Right ventricle myocardium superior (tissue), 1 donor: ENCODE measurements at places on chromosomes 2 and 18.
A peak's percentile ranks its signal among the peaks of the same experiment; 100 is the strongest.

DNA sequence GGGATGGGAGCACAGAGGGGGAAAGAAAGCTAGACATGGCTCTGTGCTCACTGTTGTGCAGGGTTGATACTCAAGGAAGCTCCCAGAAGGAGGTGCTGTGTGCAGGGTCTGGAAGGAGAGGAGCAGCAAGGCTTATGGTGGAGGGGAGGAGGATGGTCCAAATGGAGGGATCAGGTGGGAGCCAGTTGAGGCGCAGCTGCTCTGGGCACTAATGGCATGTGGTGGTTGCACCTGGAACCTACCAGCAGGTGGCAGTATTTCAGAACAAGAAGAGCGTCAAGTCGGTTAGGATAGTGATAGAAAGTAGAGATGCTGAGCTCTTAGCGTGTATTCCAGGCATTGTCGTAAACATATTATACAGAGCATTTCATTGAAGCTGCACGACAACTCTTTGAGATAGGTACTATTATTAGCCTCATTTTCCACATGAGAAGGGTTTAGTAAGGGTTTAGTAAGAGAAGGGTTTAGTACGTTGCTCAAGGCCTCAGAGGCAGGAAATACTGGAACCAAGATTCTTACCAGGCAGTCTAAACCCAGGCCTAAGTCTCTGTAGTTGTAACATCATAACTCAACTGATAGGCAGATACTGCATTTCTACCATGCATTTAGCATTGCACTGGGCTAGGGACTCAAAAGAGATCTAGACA, 223.7 kb downstream of the CYP26B1 start:
- DNase-seq: peak; percentile 68

- DNase-seq: no peak
Measured at GRCh38 chr2:50922506-50922905, 109.4 kb downstream of the NRXN1 start.

- DNase-seq: no peak
Measured at GRCh38 chr2:233121856-233122255, 61.7 kb downstream of the INPP5D start.

GRCh38 chr2:190062601-190063000, at the start of gene MSTN:
Gene MSTN (minus strand): TSS chr2:190062729. CDS start chr2:190062596, 133 bp downstream.
- no peak for DNase-seq

GRCh38 chr2:201500534-201500933, 49.0 kb downstream of the STRADB start:
- DNase-seq: no peak

- peak; percentile 7 for DNase-seq
Measured at GRCh38 chr2:3195641-3196476, 181.8 kb downstream of the EIPR1 start.

DNA sequence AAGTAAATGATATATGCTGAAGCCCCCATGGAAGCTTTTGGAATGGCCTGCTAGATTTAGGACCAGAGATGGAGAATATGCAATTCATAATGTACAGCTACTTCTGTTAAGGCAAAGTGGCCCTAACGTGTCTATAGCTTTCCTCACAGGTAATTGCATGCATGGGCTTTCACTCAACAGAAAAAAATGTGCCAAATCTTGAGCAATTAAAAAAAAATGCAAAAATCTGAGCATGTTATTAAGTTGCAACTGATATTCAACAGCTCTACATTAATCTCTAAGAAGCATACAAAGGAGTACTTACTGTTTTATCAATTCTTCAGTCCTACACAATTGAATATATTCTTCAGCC, 79.6 kb downstream of the EFEMP1 start:
- no peak for DNase-seq

GRCh38 chr2:46872902-46873603, 42.6 kb downstream of the MCFD2 start:
- no peak for DNase-seq

GRCh38 chr18:22637787-22638186, 220.1 kb upstream of the CTAGE1 start:
- no peak for DNase-seq

DNA sequence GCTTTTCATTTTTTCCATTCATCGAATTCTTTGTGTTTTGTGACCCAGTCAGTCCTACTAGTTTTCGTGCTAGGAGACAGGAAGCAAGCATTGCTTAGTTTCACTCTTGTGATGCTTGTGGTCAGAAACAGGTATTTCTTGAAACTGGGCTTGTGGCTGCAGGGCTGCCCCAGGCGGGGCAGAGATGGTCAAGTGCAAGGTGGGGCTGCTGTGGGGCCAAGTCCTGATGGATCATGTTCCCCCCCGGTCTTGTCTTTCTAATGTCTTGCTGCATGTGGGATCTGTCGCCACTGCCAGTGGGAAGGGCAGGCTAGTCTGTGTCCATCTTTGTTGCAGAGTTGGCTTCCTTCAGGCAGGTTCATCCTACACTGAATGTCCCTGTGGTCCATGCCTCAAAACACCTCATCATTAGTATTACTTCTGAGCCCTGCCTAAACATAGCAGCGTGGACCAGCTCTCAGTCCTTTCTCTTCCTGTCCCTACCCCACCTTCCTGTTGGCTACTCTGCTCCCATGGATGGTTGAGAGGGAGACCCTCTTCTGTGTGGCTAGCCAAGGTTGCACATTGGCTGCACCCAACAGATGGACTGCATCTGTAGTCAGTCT, 38.7 kb downstream of the INPP4A start:
- DNase-seq: no peak

GRCh38 chr2:63287956-63288355, 237.3 kb downstream of the OTX1 start:
- DNase-seq: no peak

DNA sequence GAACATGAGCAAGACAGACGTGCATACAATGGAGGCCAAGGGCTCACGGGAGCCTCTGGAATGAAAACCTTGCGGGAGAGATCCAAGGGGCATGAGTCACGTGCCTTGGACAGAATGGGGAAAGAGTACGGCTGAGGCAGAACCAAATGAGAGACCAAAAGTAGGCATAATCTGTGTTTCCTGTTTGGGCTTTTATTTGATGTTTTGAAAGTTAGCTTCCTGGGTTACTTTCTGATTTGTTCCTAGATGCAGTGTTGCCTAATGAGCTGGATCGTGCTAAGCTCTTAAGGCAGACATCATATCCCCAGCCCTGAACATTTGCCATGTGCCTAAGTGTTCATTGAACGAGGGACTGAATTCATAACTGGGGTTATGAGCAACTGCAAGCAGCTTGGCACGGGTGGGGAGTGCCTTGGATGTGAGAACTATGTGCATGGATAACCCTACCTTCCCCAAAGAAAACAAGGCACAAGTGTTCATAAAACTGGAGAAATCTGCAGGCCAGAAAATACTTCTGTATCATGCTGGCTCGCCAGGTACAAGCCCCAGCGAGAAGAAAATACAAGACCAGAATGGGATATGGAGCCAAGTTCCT, 60.3 kb upstream of the RPL31 start:
- no peak for DNase-seq

DNA sequence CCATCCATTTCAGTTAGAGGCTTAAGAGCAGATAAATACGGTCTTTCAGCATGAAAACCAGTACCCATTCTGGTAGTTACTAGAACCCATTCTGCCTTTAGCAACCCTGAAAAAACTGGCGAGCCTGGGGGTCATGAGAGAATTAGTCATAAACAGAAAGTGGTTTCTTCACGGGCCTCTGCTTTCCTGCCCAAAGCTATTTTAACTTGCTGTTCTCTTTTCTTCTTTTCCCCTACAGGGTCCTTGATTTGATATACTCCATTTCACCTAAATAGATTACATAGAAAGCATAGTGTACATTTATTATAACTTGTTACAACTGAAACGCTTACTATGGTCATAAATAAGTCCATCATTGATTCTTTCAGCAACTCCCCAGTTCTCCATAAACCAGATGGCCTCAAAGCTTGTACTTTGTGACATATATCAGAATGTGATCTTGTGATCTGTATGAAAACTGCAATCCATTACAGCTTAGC, 48.3 kb downstream of the WDFY1 start:
- no peak for DNase-seq

DNA sequence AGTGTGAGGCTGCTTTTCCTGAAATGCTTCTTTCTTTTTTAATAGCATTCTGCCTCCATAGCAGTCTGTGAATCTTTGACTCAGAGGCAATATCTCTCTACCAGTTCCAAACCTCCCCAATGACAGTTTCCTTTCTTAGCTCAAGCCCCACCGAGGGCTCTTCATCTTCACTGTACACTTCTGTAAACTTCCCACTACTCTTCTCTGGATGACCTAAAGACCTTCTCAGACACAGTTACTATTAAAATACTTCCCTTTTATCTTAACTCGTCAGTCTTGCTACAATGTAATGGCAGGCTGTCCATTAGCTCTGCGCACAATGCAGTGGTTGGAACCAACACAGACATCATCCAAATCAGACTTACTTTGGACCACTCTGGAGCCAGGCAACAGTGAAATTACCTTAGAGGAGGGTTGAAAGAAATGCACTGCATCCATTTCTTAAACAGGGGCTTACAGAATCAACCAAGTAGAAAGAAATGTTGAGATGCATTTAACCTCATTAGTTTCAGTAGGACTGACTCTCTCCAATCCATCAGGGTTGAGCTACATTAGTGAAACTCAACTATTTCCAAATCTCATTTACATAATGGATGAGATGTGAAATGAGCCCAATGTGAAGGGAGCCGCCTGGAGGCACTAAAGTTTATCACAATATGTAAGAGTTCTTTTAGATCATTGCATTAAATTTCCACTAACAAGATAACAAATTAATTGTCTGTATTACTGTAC, 343.8 kb downstream of the SETBP1 start:
- no peak for DNase-seq
